Fibroblast of the aortic adventitia (primary cell): ENCODE measurements at places on chromosomes 5 and 9.

- no peak for DNase-seq
These were observed 281.4 kb downstream of the CWC27 start for GRCh38 chr5:65050140-65050539.

DNA sequence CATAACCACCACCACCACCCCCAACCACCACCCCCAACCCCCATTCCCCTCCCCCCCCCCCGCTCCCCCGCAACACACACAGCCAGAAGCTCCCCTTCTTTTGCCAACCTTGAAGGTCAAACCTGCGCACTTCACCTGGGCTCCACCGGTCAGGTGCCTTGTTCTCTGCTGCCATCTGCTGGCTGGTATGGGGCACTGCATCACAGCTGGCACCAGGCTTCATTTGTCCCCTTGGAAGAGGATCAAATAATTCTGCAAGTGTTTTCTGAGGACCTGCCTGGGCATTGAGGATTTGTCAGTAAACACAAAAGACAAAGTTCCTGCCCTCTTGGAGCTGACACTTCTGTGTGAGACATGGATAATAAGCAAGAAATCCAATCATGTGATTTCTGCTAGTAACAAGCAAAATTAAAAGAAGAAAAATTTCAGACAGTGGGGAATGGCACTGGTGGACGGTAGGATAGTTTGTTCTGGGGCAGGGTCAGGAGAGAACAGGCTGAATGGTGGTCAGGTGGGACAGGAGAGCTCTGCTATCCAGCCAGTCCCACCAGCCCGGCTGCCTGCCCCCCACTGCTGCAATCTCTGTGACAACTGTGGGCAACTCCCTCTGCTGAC, 55.6 kb upstream of the LMX1B start:
- peak; percentile 36 for DNase-seq

DNA sequence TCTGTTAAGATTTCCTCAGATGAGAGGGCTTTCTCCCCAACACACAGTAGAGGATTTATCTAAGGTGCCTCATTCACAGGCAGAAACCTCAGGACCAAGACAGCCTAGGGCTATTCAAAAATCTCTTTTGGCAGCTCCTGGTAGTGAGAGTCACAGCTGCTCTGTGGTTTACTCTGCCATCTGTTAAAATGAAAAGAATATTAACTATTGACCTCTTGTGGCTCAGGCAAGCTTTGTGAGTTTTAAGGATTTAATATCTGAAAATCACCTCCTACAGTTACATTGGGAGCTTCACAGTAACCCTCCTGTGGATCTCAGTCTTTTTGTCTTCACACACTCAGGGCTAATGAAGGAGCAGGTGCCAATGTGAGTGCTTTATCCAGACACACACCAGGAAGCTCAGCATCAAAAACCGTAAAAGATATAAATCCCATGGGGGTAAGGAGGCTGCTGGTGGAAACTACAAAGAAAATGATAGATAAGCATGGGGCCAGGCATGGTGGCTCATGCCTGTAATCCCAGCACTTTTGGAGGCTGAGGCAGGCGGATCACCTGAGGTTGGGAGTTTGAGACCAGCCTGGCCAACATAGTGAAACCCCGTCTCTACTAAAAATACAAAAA, 29.7 kb downstream of the PPP1R2B start:
- no peak for DNase-seq

DNA sequence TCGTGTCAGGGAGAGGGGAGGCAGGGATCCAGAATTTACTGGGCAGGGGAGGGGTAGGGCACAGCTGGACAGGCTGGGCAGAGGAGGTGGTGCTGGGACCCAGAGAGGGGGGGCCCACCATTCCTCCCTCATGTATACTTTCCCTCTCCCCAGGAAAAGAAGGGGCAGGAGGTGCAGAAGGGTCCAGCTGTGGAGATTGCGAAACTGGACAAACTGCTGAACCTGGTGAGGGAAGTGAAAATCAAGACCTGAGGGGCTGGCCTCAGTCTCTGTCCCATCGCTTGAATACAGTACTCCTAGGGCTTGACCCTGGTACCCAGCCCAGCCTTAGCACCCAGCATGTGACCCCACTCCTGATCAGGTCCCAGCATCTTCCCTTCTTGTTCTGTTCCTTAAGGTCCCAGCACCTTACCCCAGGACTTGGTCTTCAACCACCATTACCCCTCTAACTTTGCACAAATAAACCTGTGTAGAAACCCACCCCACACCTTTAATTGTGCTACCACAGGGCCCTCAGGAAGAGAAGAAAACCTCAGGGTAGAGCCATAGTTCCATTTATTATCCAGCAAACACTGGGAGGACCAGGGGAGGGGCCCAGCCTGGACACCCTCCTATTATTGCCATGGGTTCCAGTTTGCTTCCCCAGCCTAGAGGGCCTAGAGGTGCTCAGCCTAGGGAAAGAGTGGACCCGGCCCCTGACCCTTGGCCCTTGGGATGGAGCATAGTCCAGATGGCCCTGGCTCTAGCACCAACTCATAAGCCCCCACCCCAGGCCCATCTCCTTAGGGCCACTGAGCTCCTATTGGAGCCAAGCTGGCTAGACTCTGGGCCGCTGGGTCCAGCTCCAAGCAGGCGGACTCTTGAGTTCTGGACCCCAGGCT, 2.0 kb downstream of the ENHO start:
- DNase-seq: no peak

- DNase-seq: no peak
These were observed 4.7 kb downstream of the VAV2 start for GRCh38 chr9:133987446-133987788.

- DNase-seq: no peak
These were observed 433.2 kb upstream of the ZNF608 start for GRCh38 chr5:125179612-125180011.

GRCh38 chr9:99118782-99119466, 14.0 kb downstream of the TGFBR1 start:
- no peak for DNase-seq

DNA sequence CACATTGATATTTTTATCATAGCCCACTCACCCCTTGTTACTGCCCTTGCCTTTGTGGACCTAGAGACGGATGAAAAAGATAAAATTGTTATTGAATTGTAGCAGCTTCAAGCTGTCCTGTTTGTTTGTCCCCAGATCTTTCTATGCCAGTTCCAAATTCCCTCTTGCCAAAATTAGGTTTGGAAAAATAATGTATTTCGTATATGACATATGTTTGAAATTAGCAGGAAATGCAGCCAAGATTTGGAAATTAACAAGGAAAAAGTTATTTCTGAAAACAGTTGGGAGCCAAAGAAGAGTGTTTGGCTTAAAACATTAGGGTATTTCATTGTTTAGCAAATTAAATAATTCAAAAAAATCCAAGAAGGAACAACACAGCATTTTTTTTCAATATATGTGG, 33.5 kb downstream of the SPATA31D1 start:
- DNase-seq: peak; percentile 54

DNA sequence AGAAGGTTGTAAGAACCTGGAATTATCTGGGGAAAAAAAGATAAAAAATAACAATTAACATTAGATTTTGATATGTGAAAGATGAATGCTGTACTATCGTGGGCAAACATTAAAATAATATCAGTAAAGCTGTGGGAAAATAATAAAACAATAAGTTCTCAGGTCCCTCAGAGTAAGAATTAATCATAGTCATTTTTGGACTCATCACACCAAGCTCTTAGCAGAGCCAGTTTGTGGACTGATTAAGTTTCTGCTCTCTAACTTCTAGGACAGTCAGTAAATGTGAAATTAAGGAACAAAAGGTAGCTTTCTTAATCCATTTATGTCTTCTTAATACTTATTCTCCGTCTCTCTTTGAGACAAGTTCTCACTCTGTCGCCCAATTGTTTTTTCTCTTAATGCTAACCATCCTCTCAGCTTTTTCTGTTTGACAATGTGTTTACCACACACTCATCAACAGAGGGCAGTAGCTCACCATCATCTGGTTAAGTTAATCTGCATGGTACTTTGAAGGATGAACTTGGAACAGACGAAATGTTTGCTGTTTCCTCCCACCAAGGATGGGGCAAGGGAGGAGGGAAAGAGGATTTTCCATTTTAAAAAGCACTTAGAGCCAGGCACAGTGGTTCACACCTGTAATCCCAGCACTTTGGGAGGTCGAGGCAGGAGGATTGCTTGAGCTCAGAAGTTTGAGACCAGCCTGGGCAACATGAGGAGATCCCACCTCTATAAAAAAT, 5.3 kb upstream of the ACO1 start:
- DNase-seq: peak; percentile 90

GRCh38 chr5:17187011-17187785, 30.2 kb upstream of the BASP1 start:
- peak; percentile 57 for DNase-seq

GRCh38 chr9:137045294-137046087, 486 bp downstream of the NPDC1 start:
- peak; percentile 39 for DNase-seq

DNA sequence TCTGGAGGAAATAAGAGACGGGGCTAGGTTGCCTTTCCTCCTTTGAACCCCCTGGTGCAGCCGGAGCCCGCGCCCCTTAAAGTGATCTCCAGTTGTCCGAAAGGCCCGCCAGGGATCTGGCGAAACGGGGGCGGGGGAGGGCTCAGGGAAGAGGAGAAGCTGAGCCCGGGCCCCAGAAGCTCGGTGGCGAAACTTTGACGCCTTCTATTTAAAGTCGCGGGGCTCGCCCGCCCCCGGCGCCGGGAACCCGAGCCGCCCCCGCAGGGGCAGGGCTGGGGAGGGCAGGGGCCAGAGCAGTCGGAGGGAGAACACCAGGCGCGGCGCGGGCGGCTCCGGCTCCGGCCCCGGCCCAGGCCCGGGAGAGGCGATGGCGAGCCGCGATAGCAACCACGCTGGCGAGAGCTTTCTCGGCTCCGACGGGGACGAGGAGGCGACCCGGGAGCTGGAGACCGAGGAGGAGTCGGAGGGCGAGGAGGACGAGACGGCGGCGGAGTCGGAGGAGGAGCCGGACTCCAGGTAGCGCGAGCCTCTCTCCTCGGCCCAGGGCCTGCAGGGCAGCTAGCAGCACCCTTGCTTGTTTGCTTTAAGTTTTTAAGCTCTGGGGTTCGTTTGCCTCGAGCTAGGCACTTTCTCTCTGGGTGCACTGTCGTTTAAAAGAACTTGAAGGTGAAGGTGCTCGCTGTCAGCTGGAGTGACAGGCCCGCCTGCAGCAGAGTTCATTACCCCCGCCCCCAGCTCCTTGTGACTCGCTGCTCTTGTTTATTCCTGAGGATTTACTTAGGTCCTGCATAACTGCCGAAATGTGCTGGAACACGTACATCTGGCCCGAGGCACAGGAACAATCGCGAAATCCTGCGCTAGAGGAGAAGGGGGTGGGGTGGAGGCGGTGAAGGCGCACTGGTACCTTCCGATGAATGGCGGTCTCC, at the start of gene CMYA5:
Gene CMYA5, plus strand, starts transcription at position 296 of the 926 bp plus-strand sequence. Its CDS starts 72 bp downstream, at position 368.
- DNase-seq: no peak

- no peak for DNase-seq
These were observed 405.8 kb downstream of the FAM170A start for GRCh38 chr5:120035181-120035580.

GRCh38 chr9:85479305-85479704, 262.4 kb downstream of the AGTPBP1 start:
- DNase-seq: no peak

DNA sequence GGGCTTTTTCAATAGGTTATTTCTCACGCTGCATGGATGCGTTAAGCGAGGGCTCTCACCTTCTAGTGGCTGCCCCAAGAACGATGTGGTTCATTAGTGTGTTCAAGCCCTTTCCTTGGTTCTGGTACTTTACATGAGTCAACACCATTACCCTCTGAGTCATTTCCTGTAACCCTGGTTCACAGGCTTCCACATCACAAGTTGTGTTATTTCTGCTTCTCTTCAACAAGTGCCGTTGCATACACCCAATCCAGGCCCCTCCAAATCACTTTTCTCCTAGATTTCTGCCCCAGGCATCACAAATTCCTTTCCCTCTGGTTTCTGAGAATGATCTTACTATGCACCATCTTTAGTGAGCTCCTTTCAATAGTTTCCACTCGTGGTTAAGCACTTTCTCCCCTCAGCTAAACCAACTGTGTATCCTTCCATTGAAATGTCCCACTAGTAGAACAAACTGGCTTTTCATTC, 69.5 kb upstream of the RAD23B start:
- DNase-seq: peak; percentile 87

DNA sequence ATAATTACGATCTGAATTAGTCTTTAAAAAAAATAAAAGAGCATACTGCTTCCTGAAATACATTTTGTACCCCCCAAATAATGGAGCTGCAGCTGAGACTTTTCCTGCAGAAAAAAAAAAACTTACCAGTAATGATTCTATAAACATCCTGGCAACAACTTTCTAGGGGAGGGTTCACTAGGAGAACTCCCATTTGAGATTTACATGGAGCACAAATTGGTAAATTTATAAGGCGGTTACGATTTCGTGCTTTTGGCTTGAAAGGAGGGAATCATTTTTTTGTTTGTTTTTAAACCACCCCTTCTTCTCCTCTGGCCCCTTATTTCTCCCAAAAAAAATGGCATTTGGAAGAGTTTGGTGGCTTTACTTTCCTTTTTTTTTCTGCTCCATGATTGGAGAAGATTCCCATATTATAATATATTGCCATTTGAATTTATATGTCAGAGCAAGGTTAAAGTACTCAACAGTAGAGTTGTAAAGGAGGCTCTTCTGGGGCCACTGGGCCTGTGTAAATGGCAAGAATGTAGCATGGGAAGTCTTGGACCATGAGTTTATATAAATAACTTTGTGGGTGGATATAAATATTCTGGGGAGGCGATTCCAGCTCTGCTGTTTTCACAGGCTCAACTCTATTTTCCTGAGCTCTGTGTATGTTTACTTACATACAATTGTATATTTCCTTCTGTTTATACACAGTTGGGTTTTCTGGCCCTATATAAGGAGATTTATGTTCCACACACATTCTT, 159.9 kb downstream of the CSNK1G3 start:
- DNase-seq: no peak

DNA sequence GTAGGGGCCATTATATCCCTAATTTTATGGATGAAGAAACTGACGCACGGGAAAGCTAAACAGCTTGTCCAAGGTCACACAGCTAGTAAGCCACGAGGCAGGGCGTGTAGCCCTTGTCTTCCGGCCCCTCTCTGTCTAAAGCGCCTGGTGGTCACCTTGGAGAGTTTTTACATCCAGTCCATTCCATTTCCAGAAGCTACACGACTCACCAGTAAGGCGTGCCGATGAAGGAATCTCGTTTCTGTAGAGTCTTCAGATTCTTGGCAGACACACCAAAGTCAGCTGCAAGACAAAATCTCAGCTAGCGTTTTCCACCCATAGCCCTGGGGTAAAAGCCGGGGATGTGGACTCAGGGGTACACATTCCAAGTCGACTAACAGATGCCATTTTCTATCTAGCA, 80.5 kb downstream of the STK10 start:
- DNase-seq: peak; percentile 89

GRCh38 chr5:135833961-135834638, 363 bp upstream of the SLC25A48 start:
- DNase-seq: peak; percentile 29

DNA sequence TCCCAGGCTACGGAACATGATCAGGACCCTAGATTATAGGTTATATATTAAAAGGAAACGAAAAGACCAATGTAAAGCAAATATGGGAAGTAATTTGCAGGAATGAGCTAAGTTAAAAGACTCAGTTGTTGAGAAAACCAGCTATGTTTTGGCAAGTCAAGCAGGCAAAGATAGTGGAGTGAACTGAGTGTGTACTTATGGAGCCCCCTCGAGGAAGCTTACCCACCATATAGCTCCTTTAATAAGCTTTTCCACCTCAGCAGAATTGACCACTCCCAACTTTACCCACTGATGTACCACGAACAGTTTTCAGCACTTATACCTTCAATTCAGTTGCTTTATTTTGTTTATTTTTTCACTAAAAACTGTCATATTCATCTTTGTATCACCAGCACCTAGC, 57.3 kb upstream of the PJA2 start:
- DNase-seq: no peak
